ENCODE measurements at places on chromosomes 1 and 21. TPM values are rescaled to one million over a fixed set of nuclear protein-coding genes. Genes with fewer than 3 reads are reported as not detected.

Gene NT5C1A
- 44.8 TPM for total RNA-seq

Gene PLEKHN1
- total RNA-seq: not detected

Gene RNU1-2
- 6,377 TPM for total RNA-seq

Gene ARV1
- 28.8 TPM for total RNA-seq

Gene OR2T4
- total RNA-seq: not detected

Gene LINGO4
- total RNA-seq: not detected

Gene CASP9
- 14.2 TPM for total RNA-seq

Gene DCST1
- total RNA-seq: not detected

Gene KRTAP19-3
- not detected for total RNA-seq

Gene SPRR2E
- not detected for total RNA-seq

Gene MTARC1
- total RNA-seq: 3.6 TPM

Gene FAM72D
- total RNA-seq: 0.17 TPM

Gene RORC
- 6.6 TPM for total RNA-seq

Gene SEC16B
- 3.5 TPM for total RNA-seq

Gene WNT3A
- total RNA-seq: not detected

Gene FABP3
- 2,695 TPM for total RNA-seq

Gene CDCA8
- 0.68 TPM for total RNA-seq
